ENCODE measurements at places on chromosomes 13 and 19.

- DNase-seq, result peak; percentile 81
Observed at GRCh38 chr13:45340422-45341033, 455 bp downstream of the TPT1 start.

DNA sequence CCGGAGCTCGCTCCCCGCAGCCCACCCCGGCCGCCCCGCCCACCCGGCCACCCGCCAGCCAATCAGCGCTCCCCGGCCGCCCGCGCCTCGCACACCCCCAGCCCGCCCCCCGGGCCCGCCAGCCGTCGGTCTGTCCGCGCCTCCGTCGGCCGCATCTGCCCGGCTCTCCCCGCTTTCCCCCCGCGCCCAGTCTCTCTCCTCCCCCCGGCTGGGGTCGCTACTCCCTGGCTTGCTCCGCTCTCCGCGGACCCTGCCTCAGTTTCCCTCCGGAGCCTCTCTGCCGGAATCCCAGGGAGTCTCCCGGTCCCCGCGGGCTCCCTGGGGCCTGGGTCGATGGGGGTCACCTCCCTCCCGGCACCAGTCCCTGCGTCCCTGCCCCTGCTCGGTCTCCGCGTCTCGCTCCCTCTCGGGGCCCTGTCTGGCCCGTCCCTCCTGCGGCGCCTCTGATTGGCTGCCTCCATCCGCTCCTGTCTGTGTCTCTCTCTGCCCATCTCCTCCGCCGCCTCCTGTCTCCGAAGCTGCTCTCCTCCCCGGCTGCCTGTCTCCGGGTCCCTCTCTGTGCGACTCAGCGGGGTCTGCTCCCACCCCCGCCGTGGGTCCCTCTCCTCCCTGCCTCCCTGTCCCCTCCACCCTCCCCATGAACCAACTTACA, 484 bp downstream of the IL11 start:
- peak; percentile 46 for DNase-seq

DNA sequence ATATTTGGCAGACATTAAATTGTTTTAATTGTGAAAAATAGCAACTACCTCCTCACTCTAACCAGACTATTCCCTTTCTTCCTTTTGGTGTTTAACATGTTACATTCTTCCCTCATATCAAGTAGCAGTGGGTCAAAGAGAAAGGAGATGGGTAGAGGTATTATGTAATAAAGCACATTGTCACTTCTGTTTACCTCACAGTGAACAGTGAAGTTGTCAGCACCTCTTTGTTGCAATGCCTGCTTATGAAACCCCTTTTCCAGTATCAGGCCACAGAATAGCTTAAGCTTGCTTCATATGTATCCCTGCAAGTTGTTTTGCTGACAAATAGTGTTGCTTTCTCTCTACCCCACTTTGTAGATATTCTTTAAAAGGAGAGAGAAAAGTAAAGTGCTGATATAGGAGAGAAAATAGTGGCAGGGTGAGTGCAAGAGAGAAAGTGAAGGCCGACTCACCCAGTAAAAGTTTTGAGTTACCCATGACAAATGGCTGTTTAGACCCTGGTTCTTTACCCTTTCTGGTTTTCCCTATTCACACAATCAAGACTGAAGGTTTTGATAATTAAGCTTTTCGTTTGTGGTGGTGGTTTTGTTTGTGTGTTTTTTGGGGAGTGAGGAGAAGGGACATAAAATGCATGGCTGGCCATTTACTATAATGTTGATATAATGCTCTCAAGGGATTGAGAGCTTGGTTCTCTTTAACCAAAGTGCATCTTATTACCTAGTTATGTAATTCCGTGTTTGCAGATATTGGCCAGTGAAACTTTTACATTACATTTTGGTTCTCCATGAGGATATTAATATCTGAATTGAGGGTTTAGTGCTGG, 3.7 kb downstream of the ITM2B start:
- DNase-seq, result no peak

DNA sequence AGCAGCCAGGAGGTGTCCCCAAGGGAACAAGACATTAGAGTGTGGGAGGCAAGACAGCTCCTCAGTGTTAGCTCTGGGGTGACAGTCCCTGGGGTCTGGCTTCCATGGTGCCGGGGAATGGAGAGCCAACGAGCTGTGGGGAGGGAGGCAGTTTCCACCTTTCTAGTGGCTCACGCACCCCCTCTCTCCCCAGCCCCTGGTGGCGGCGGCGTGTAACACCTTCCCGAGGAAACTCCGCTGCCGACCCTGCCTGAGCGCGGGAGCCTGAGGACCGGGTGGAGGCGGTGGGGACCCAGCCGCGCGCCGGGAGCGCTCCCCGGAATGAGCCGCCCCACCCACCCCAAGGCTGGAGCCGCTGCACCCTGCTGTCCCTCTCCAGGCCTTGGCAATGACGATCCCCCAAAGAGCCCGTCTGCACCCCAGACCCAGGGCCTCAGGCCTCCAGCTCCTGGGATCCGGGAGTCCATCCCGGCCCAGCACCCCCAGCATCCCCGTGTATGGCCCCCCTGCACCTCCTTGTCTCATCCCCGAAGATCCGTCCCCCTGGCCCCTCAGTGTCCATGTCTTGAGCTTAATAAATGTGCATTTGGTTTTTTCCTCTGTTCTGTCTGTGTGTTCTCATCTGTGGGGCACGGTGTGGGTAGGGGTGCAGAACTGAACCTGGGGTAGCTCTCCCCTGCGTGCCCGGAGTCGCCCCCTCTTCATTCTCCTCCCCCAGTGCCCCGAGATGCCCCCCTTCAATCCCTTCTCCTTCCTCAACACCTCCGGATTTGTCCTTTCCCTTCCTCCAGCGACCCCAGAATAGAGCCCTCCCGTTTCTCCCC, 622 bp upstream of the FXYD5 start:
- DNase-seq, result peak; percentile 83

GRCh38 chr13:89541091-89542030, 1806.1 kb upstream of the MIR17HG start:
- DNase-seq, result no peak

DNA sequence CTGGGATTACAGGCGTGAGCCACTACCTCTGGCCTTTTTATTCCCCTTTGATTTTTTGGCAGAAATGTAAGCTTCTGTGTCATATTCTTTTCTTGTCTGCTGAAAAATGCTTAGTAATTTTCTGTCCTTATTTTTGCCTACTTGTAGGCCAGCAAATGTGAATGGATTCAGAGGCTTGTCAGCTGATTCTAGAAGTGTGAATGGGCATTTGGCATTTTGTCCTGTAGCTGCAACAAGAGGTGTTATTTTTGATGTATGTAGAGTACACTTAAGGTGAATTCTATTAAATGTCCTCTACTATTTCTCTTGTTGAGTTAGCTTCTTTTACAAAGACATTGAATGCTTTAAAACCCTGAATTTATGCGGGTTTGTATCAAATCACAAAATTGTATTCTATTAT, 50.0 kb downstream of the FRY start:
- no peak for DNase-seq

GRCh38 chr13:44299152-44299943, 74.3 kb upstream of the SERP2 start:
- no peak for DNase-seq

DNA sequence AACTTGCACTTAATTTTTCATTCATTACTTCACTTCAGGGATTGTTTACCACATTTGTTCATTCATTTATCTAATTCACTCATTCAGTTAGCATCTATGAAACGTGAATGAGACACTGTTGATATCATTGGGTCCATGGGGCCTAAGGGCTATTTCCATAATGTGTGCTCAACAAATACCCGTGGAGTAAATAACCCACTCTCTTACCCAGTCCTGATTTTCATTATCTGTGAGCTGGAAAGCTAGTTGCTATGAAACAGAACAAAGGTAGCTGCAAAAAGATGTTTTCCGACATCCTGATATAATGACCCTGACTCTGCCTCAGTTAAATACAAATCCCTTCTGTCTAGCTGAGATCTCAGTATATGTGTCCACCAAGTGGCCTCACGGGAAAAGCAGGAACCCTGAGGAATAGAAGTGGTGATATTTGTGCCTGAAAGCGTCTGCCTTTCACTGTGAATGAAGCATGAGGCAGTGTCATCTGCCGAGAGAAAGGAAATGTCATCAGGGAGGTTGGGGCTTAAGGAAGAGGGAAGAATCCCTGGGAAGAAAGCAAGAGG, 63.8 kb downstream of the SERTM1 start:
- no peak for DNase-seq

GRCh38 chr13:99723878-99724277, 222.6 kb downstream of the TM9SF2 start:
- DNase-seq, result no peak

DNA sequence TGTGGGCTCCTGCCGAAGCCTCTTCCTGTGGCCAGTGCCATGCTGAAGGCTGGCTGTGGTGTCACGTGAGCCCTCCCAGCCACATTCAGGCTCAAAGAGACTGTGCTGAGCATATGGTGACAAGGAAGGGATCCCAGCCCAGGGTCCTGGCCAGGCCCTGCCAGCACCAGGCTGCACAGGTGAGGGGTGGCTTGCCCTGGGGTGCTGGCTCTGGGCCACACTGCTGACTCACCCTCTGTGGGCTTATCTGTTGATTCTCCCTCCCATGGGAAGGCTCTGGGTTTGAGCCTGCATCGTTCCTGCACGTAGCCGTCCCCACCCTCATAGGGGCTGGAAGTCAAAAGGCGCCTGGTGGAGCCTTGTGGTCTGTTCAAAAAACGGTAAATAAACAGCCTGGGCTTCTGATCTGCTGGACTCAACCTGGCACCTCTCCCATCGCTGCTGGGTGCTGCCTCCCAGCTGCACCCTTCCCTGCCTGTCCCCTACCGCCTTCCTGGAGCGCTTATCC, 31.1 kb downstream of the DNM2 start:
- DNase-seq, result no peak

DNA sequence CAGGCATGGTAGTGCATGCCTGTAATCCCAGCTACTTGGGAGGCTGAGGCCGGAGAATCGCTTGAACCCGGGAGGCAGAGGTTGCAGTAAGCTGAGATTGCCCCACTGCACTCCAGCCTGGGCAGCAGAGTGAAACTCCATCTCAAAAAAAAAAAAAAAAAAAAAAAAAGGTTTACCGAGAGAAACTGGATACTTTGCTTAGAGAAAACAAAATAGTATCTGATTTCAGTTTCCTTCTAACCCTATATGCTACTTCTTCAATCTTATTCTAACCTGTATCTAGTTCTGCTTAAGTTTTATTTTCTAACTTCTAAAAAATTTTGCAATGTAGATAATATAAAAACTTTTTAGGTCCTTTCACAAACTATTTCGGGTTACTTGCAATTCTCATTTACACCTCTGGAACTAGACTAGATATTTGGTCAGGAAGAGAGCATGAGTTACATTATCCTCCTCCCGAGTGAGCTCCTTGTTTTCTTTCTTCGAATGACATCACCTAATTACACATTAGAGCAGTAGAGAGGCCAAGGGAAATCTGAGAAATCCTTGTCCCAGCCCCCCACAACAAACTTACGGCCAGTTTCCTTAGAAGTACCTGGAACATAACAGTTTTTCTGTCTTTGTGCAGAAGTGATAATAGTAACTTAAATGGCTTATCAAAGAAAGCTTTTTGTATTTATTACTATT, 128.9 kb downstream of the B3GLCT start:
- DNase-seq, result no peak

GRCh38 chr13:43785650-43786471, 911 bp downstream of the ENOX1 start:
- DNase-seq, result peak; percentile 22

DNA sequence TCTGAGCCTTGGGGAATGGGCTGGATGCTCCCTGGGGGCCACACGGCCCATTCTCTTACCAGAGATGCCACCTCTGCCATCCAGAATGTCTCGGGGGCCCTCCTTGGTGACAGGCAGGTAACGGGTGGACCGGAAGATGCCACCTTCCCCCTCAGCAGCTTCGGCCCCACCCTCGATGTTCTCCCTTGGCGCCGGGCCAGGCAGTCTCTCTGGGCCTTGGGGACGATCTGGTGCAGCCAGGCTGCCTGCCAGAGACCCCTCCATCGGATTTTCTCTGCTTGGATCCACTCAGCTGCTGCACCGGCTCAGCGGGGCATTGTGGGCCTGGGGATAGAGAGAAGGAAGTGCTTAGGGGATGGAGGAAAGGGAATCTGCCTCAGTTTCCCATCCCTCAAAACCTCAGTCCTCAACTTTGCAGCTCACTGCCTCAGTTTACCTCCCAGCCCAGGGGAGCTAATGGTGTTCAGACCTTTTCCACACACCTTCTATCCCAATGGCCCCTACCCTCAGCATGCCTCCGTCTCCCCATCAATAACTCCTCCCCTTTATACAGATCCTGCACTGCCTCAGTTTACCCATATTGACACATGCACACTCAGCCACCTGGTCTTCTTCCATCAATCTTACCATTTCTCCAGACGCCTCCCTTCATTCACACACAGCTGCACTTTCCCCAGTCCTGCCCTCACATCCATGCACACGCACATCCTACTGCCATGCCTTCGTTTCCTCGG, 1.5 kb downstream of the WIZ start:
- no peak for DNase-seq

DNA sequence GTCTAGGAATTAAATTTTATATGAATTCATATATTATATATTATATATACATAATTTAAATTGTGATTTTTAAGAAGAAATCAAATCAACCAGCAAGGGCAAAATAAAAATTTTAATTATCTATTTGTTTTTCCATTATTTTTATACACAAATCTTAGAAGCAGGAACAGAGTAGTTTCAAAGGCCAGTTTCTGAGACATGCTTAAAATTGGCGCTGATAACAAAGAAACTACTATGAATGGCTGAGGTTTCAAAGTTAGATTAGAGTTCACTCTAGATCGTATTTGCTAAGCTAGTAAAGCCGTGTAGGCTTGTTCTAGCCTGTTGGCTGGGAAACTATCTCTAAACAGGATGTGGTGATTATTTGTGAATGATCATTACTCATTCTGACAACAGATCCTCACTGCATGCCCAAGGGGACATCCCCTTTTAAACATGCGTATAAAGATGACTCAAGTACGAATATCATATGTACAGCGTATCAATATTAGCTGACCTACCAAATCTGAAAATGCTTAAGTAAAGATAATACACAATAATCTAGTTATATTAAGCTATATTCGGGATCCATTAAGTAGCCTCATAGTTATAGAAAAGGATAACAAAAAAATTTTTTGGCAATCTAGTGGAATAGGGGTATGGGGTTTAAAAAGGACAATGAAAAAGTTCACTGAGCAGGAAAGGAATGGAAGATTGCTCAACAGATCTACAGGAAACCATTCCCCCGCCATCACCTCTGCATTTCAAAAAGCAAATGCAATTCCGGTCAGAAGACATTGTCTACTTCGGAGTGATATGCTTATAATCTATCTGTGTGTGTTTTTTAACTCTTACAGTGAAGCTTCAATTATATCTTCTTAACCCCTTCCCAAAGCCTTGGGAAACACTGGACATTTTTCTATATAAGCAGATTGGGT, 150.1 kb downstream of the SHISA2 start:
- no peak for DNase-seq

DNA sequence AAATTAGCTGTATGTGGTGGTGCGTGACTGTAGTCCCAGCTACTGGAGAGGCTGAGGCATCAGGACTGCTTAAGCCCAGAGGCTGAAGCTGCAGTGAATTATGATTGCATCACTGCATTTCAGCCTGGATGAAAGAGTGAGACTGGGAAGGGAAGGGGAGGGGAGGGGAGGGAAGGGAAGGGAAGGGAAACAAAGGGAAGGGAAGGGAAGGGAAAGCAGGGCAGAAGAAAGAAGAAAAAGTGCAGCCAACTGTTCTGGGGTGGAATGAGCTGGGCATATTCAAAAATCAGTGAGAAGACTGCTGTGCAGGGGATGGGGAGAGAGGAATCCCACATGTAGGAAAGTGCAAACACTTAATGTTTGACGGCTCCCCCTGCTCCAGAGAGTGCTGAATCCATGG, 905.5 kb downstream of the UQCRFS1 start:
- DNase-seq, result no peak

Measured in activated T-cell treated with anti-CD3 and anti-CD28 coated beads, Interleukin-2, amount 50 U/mL, for 1 hour (primary cell).